ENCODE measurements at places on chromosomes 12 and 14.
A peak's percentile ranks its signal among the peaks of the same experiment; 100 is the strongest.

- no peak for DNase-seq
These were observed 40.9 kb downstream of the KCTD10 start for GRCh38 chr12:109436188-109436560.

DNA sequence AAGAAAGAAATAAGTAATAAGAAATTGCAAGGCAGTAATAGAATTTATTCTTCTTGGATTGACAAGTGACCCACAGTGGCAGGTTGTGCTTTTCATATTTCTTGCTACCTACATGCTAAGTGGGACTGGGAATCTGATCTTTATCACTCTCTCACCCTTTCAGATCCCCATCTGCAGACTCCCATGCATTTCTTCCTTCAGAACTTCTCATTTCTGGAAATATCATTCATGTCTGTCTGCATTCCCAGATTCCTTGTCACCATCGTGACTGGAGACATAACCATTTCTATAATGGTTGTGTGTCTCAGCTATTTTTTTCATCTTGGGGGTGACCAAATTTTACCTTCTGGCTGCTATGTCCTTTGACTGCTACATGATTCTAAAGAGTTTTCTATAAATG is 4.0 kb upstream of the OR6C65 start:
- DNase-seq: no peak

- no peak for DNase-seq
These were observed 68.4 kb upstream of the ASPG start for GRCh38 chr14:104016873-104017650.

DNA sequence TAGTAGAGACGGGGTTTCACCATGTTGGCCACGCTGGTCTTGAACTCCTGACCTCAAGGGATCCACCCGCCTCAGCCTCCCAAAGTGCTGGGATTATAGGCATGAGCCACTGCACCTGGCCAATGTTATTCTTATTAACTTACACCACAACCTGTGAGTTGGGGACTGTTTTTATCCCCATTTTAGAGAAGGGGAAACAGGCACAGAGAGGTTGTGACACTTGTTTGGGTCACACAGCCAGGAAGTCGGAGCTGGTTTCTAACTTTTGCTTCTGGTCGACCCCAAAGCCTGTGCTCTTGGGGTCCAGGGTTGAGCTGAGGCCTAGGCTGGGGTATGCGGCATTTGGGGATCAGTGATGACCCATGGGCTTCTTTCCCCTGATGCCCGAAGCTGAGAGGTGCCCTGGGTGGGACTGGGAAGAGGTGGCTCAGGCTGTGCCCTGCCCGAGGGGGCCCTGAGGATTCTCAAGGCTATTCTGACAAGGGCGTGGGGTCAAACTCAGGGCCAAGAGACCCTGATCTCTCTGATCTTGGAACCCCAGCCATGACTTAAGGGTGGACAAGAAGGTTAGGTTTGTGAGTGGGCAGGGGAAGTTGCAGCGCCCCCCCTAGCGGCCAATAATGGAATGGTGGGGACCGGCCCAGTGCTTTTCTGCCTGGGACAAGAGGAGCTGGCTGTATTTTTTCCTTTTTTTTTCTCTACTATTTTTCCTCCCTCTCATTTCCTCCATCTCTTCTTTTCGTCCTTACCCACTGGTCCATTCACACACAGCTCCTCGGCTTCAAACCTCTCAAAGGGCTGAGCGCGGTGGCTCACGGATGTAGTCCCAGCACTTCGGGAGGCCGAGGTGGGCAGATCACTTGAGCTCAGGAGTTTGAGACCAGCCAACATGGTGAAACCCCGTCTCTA is 3.0 kb downstream of the SDSL start:
- DNase-seq: peak; percentile 39

- peak; percentile 38 for DNase-seq
These were observed 617.6 kb downstream of the LRFN5 start for GRCh38 chr14:42224053-42224888.

- peak; percentile 65 for DNase-seq
These were observed 111.9 kb downstream of the CCDC60 start for GRCh38 chr12:119446459-119446858.

DNA sequence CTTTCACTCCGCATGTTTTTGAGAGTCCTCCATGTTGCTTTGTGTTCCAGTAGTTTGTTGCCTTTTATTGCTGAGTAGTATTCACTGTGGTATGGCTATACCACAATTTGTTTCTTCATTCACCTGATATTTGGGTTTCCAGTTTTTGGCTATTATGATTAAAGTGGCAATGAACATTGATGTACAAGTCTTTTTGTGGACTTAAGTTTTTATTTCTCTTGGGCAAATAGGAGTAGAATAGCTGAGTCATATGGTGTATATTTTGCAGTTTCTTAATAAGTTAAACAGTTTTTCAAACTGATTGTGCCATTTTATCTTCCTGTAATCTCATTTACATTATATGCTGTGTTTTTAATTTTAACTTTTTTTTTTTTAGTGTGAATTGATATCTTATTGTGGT is 16.2 kb downstream of the ADIPOR2 start:
- no peak for DNase-seq

DNA sequence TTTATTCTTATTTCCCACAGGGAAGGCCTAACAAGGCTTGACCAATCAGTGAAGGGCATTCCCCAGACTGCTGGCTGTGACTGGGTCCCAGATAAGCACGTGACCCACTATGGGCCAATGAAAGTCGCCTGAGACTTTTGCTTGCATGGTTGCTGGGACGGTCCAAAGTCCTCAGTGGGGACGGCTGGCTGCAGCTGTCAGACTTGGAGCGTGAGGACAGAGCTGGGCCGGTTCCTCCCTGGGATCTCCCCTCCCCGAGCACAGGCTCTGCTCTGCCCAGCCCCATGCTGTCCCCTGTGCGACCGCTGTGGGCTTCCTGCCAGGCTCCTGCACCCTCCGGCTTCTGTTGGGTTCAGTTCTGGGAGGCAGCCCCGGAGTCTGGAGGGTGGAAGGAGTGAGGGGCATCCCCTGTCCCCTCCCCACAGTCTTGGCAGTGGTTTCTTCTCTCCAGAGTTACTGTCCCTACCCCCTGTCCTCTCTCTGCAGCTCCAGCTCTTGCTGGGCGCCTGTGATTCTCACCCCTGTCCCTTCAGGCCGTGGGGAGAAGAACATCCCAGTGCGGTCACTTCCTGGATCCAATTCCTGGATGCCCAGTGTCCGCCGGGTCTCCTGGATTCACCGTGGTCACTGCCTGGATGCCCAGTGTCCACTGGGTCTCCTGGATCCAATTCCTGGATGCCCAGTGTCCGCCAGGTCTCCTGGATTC is 50.1 kb downstream of the GALNT9 start:
- DNase-seq: no peak

GRCh38 chr14:26403760-26404159 is 194.1 kb downstream of the NOVA1 start:
- no peak for DNase-seq

DNA sequence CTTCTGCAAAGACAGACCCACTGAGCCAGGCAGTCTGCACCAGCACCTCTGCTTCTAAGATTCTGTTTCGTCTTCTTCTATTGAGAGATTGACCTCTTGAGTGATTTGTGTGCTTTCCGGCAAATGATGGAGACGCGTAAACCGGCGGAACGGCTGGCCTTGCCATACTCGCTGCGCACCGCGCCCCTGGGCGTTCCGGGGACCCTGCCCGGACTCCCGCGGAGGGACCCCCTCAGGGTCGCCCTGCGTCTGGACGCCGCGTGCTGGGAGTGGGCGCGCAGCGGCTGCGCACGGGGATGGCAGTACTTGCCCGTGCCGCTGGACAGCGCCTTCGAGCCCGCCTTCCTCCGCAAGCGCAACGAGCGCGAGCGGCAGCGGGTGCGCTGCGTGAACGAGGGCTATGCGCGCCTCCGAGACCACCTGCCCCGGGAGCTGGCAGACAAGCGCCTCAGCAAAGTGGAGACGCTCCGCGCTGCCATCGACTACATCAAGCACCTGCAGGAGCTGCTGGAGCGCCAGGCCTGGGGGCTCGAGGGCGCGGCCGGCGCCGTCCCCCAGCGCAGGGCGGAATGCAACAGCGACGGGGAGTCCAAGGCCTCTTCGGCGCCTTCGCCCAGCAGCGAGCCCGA is 703 bp downstream of the ASCL4 start:
- DNase-seq: peak; percentile 34

DNA sequence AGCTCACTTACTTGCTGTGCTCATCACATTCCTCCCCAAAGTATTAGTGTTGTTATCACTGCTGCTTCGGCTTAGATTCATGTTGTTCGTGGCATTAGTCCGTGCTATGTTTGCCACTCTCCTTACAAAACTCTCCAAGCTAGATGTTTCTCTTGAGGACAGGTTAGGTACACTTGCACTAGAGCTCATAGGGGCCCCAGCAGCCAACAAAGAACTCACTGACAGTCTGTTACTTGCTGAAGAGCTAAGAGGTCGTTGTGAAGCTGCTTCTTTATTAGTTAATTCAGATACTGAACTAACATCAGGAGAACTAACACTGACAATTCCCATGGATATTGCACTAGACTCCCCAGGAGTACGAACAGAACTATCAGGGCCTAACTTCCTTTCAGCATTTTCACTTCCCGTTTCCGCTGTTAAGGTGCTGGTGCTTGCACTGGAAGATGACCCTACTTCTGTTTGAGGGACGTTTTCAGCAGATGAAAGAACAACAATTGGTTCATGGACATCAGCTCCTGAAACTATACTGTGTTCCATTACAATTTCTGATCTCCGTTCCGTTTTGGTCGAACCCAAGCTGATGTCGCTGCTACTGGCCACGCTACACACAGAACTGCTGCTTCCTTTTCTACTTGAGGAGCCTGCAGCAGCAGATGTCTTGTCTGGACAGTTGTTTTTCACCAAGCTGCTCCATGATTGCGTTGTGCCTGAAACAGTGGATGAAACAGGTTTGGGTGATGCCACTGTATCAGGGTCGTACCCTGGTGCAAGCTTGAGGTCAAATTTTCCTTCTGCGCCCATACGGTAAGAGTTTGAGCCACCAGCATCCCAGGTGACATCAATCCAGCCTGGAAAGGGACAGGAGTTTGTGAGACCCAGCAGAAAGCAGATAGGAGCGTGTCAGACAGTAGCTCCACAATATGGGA is 78.7 kb downstream of the HECTD1 start:
- no peak for DNase-seq

- DNase-seq: no peak
These were observed 45.6 kb upstream of the EGLN3 start for GRCh38 chr14:33996462-33996861.

DNA sequence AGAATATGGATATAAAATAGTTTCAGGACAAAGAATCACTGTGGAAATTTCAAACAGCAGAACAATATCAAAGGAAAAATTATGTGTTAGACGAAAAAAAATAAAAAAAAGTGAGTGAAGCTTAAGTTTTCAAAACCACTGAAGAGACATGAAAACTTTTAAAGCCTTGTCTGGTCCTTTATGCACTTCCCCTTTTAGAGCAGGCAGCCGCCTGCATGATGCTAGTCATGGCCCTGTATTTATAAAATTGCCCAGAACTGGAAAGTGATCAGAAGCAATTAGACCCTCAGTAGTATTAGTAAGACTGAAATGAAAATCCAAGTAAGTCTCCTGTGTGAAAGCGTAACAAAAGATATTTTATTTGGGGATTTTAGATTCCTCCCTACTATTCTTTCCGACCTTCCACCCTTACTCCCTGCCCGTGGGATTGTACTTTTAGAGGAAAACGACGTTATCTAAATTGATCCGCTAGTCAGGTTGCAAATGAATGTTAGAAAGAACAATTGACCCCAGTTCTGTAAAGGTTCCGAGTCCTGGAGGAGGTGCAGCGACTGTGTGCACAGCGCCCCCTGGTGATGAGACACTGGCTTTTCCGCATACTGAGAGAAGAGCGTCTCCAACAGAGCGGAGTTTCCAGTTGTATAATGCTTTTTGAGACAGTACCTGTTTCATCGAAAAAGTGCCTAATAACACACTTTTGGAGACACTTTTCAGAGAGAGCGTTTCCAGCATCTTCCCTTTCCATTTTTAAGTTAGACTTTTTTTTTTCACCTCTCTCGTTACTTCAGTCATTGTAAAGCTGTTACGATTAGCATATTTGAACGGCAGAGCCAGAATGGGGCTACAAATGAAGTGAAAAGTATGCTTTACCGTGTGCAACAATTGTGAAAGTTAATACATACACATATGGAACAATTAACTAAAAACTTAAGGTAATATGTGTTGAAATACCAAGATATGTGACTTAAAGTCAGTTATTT is 12.4 kb downstream of the MGST1 start:
- peak; percentile 58 for DNase-seq

DNA sequence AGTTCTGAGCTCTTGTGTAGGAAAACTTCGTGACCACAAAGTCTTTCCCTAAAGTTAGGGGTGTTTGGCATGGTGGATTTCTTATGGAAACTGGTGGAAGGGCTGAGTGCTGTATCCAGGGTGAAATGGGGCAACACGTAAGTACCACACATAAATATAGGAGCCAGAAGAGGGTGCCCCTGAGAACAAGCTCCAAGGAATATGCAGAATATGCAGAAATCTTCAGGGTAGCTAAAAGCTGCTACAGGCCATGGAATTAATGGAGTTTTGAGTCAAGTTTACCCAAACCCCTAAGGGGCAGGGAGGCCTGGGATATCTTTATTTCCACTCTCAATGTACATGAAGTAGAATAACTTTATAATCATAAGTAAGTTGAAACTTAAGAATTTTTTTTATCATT is 44.0 kb downstream of the ZNF664 start:
- DNase-seq: no peak

DNA sequence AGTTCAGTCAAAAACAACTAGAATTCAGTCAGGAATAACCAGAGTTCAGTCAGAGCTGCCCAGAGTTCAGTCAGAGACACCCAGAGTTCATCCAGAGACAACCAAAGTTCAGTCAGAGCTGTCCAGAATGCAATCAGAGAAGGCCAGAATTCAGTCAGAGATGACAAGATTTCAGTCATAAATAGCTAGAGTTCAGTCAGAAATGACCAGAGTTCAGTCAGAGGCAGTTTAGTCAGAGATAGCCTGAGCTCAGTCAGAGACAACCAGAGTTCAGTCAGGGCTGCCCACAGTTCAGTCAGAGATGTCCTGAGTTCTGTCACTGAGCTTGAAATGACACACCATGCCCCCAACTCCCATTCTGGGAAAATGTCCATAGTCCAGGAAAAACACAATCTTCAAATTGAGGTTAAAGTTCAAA is 1102.8 kb downstream of the BCL11B start:
- DNase-seq: no peak

GRCh38 chr12:116233669-116234068 is 43.8 kb downstream of the MED13L start:
- DNase-seq: no peak

DNA sequence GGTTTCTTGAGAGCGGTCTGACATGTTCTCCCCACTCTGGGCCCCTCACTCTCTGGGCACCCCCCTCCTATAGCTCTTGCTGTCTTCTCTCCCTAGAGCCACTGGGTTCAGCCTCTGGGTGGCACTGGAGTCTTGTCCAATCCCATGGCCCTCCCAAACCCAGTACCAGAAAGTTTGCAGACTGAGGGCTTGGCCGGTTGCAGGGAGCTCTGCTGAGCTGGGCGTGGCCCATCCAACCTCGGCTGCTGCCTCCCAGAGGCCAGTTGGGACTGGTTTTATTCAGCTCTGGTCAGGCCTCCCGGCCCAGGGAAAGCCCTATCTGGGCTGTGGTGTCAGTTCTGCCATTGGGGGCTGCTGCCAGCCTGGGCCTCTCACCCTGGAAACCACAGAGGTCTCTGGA is 37.9 kb downstream of the ISCA2 start:
- DNase-seq: no peak
